ENCODE measurements at places on chromosomes 2 and 18.
A peak's percentile ranks its signal among the peaks of the same experiment; 100 is the strongest.

DNA sequence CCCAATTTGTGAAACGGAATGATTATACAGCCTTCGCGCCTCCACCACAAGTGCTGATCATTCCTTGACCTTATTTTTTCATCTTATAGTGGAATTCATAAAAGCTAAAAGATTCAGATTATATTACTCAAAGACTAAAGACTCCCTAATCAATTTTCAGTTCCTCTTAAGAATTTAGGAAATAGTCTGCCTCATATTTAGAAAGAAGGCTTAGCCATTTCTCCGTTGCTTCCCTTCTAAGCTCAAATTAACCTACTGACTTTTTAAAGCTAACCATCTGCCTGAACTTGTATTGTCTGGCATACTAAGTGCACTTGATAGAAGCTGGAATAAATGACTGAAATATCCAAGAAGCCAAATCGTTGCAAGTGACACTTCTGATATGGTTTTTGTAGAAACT is 44.7 kb downstream of the HNRNPLL start:
- no peak for DNase-seq

DNA sequence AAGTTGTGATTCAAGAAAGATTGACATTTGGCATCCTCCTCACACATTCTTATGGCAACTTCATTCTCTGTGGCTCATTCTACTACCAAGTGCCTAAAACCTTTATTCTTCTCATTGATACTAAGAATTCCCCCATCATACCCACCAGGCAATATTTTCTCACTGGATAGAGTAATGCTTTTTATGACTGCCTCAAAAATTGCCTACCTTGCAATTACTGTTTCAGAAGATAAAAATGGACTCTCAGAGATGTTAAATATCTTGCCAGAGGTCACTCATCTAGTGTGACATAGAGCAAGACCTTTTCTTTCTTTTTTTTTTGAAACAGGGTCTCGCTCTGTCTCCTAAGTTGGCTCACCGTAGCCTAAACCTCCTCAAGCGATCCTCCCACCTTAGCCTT is 192.8 kb upstream of the KYNU start:
- no peak for DNase-seq

GRCh38 chr18:51862051-51862715 is 477.8 kb upstream of the DCC start:
- no peak for DNase-seq

DNA sequence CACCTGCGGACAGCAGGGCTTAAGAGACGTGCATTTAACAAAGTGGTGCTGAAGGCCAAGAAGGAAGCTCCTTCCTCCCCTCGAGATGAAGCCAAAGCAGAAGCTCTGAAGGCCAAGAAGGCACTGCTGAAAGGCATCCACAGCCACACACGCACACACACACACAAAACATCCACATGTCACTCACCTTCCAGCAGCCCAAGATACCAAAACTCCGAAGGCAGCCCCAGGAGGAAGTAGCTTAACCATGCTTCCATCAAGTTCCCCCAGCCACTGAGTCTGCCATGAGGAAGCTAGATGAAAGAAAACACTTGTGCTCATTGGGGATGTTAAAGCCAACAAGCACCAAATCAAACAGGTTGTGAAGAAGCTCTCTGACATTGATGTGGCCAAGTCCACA is 175.7 kb upstream of the POU3F3 start:
- DNase-seq = no peak

GRCh38 chr2:231677632-231678104 is 30.7 kb upstream of the PTMA start:
- peak; percentile 83 for DNase-seq

- DNase-seq = no peak
Observed at GRCh38 chr18:48949606-48950535, 894 bp downstream of the SMAD7 start.

- DNase-seq = no peak
Observed at GRCh38 chr2:85162746-85163301, 29.6 kb downstream of the TCF7L1 start.
